ENCODE measurements at places on chromosomes 5 and 9.

- no peak for DNase-seq
Observed at GRCh38 chr5:369151-369868, 47.8 kb downstream of the AHRR start.

GRCh38 chr9:73773896-73774295, 622.2 kb downstream of the ANXA1 start:
- DNase-seq: no peak

DNA sequence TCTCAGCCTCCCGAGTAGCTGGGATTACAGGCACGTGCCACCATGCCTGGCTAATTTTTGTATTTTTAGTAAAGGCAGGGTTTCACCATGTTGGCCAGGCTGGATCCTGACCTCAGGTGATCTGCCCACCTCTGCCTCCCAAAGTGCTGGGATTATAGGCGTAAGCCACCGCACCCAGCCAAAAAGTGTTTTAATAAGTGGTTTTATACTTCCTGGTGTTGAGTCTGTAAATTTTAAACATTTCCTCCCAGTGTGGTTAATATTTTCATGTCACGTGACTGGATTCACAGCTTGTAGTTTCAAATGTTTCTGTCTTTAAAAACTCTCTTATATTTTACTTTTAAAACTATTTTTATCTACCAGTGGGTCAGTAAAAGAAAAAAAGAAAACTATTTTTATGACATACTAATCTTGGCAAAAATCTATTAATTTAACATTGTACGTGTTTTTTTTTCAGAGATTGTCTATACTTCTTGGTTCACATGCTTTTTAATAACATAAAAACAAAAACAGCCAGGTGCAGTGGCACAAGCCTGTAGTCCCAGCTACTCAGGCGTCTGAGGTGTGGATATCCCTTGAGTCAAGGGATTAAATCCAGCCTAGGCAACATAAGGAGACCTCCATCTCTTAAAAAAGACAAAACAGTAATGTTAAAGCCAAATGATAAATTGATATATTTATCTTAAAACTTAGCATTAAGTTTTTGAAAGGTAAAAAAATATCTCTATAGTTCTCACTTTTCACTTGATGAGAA, 117.1 kb downstream of the DMXL1 start:
- DNase-seq: no peak

GRCh38 chr9:132160802-132161742, 786 bp upstream of the NTNG2 start:
- DNase-seq: no peak

GRCh38 chr5:154647114-154647760, 107.9 kb upstream of the LARP1 start:
- no peak for DNase-seq

- DNase-seq: no peak
Observed at GRCh38 chr9:96567203-96567700, 52.4 kb downstream of the CDC14B start.

DNA sequence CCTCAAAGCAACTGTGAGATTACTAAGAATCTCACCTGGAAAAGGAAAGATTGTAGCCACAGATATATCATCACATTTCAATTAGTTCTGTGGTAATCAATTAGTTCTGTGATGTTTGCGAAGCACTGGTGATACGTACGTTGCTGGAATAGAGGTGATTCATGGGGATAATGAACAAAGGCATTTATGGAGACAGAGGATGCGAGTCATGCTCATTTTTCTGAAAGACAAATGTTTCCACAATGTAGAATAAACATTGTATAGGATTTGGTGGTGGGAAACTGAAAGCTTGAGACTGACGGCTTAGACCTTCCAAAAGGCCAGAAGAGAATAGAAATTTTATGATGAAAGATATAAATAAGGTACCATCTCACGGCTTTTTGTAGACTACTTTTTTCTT, 507.3 kb upstream of the TYRP1 start:
- DNase-seq: no peak

DNA sequence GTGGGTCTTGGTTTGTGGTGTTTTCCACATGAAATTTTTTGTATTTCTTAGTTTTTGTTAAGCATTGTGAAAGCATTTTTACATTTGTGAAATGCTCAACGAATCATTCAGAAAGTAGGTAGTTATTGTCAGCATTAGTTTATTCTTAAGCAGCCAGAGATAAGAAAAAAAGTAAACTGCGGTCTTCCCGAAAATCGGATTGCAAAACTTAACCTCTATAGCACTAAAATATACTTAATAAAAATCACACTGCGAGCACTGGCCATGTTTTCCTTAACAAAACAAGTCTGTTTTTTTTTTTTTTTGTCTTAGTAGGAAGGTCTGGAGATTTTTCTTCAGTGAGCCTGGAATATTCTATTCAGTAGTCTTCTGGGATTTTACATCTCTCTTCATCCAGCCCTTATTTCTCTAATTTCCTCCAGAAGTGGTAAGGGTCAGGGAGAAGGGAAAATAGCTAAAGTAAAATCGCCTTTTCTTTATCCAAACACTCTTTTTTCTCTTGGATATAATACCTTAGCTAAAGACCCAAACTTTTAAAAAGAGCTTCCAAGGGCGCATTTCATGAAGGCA, 289.9 kb downstream of the DMAC1 start:
- DNase-seq: peak; percentile 59

- DNase-seq: no peak
Observed at GRCh38 chr5:172280317-172280716, 3.2 kb downstream of the UBTD2 start.

DNA sequence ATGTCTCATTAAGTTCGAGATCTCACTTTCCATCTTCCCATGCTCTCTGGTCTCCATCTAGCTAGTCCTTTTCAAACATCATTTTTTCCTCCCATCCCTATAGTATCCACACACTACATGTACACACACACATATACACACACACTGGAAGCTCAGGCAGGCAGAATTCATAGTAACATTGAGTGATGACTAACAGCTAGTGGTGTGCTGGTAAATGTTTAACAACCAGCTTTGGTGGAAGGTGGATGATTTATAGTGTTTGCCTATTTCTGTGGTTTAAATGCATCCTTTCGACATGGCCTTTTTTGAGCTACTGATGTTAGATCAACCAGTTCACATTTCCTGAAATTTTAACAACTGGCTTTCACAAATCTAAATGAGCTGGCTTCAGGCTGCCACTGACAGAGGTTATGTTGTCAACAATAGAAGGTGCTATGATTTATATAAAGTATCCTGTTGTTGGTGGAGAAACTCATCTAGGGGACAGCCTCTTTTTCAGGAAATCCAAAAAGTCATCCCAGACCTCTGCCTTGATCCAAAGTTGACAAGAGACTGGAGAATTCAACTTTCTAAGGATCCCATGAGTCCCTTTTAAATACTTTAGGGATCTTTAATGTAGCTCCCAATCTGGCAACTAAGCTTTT, 117.8 kb downstream of the CCDC192 start:
- DNase-seq: no peak

DNA sequence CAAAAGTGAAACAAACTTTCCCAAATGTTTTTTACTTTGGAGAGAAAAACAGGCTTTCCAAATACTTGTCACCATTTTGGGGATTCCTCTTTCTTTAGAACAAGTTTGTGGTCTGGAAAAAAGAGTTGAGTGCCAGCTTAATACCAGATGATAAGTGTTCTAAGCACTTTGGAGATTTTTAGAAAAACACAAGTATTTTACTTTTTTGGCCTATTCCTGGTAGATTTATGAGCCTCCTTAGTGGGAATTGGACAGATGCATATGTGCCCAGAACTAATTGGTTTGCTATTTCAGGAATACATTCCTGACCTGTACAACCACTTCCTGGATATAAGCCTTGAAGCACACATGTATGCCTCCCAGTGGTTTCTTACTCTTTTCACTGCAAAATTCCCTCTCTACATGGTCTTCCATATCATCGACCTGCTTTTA, 40.5 kb downstream of the GPR21 start:
- peak; percentile 70 for DNase-seq

DNA sequence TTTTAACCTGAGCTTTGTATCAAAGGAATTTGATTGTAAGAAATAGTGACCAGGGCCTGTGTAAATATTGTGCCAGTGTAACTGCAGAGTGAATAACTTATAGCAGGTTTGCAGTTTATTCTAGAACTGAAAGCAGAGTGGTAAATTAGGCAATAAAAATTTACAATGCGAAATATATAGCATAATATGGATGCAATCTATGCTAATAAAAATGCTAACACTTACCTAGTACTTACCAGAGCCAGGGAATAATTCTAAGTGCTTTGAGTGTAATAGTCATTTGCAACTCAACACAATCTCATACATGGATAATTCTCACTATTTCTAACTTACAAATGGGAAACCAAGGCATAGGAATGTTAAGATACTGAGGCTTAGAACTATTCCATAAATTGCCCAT, 303.4 kb downstream of the ISL1 start:
- no peak for DNase-seq

- peak; percentile 58 for DNase-seq
Observed at GRCh38 chr5:127024821-127025220, 5.5 kb downstream of the MARCHF3 start.

DNA sequence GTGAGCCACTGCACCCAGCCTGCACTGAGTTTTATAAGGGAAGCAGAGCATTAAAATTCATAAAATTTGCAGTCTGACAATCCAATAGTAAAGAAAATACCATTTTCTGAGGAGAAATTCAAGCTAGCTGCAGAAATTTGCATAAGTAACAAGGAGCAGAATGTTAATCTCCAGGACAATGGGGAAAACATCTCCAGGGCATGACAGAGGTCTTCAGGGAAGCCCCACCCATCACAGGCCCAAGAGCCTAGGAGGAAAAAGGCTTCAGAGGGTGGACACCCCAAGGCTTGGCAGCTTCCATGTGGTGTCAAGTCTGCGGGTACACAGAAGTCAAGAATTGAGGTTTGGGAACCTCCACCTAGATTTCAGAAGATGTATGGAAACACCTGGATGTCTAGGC, 37.6 kb upstream of the MELK start:
- no peak for DNase-seq

DNA sequence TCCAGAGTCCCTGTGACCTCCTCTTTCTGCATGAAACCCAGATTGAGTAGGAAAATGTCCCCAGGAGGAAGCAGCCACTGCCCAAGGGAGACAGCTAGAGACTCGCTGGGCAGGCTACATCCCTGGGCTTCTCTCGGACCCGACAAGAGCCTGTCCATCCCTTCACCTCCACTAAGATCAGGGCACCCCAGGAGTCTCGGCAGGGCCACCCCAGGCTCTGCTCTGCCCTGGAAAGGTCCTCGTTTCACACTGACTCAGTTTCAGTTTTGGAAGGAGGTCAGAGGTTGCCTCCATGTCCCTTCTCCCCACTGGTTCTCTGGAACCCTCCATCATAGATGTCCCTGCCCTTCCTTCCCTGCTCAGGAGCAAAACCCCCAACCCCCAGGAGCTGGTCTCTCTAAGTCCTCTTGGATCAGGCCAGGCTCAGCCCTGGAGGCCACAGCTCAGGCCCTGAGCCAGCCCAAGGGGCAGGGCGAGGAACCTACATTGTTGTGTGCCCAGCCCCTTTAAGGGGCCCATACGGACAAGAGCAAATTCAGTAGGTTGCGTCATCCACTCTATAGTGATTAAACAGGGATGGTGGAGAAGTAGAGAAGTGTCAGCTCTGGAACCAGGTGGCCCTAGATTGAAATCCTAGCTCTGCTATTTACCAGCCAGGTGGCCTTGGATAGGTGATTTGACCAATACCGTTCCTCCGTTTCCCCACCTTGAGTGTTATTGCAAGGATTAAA, 37.4 kb downstream of the C9orf50 start:
- no peak for DNase-seq

DNA sequence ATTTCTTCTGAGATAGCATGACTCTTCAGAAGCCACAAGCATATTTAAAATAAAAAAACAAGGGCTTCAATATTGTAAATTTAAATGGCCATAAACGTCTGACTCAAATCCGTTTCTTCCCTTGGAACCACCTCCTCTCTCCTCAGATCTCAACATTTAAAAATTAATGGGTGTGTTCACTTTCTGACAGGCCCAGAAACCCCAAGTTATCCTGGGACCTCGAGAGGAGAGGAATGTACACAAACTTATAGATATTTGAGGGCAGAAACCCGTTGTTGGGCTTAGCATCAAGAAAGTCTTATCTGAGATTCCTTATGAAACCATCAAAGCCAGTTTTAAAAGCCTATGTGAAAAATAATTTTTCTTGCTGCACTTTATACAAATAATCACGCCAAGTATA, 29.2 kb downstream of the MLLT3 start:
- no peak for DNase-seq

GRCh38 chr5:179422908-179423481, 77.7 kb upstream of the ADAMTS2 start:
- no peak for DNase-seq

- peak; percentile 67 for DNase-seq
Observed at GRCh38 chr9:2809692-2810419, 34.0 kb downstream of the PUM3 start.

GRCh38 chr5:143001764-143002351, 231.7 kb downstream of the ARHGAP26 start:
- DNase-seq: no peak

DNA sequence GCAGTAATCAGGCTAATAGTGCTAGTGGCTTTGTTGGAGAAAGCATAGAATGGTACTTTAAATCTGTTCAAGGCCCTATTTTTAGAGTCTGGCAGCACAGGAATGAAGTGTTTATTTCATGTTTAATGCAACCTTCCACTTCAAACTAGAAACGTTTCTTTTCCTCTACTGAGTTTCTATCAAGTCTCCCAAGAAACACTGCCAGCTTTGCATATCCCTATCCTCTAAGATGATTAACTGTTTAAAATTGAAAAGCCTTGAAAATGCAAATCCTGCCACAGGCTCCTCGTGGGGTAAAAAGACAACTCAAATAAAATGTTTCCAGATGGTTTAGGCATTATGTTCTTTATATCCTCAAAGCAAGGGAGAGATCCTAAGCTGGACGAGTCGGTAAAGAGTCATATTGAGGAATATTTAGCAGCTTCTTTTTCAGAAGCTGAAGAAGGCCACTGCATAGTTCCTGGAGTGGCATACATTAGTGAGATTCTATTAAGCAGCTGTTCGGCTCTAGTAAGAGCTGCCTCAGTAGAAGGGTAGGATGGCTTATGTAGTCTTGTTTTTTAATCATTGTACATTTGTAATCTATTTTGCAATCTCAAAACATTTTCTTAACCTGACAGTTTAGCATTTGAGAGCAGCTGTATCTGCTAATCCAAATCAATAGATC, 251.2 kb downstream of the CHSY3 start:
- peak; percentile 20 for DNase-seq

DNA sequence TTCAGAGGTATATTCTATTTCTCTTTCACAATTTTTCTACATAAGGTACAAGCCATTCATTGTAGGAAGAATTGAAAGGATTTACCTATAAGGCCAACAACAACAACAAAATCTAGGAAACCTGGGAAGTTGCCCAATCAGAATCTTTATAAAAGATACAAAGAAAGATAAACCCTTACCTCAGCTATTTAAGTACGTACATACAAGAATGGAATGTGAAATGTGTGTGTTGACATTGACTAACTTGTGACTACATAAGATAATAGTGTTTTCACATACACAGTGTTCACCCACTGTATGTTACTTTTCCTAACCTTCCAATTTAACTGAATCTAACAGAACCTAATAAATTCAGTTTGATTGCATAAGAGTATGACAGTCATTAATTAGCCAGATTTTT, 154.1 kb downstream of the ADAMTS6 start:
- no peak for DNase-seq

All from muscle of back (tissue), 13 donors.